ENCODE measurements at places on chromosomes 7 and 10.

GRCh38 chr10:122234416-122234815 lies 36.7 kb upstream of the BTBD16 start:
- no peak for DNase-seq

GRCh38 chr7:137221467-137221866 lies 122.1 kb downstream of the PTN start:
- DNase-seq, result no peak

GRCh38 chr7:48130658-48131108 lies 40.6 kb upstream of the ABCA13 start:
- no peak for DNase-seq

DNA sequence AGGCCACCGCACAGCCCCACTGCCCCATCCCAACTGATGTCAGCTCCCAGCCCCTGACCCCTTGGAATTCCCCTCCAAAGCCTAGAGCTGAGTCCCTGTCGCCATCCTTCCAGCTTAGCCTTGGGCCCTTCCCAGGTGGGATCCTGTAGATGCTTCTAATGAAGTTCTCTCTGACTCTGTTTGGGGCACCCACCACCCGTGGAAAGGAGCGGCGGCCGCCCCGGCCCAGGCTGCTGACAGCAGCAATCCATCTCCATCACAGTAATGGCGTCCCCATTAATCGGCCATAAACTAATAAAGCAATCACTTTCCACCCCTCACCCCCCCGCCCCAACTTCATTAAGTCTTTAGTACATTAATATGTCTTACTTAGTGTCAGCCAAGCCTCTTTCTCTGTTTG lies 25.6 kb downstream of the KAZALD1 start:
- DNase-seq, result no peak

- no peak for DNase-seq
Measured at GRCh38 chr7:117685795-117686194, 187.4 kb downstream of the CTTNBP2 start.

DNA sequence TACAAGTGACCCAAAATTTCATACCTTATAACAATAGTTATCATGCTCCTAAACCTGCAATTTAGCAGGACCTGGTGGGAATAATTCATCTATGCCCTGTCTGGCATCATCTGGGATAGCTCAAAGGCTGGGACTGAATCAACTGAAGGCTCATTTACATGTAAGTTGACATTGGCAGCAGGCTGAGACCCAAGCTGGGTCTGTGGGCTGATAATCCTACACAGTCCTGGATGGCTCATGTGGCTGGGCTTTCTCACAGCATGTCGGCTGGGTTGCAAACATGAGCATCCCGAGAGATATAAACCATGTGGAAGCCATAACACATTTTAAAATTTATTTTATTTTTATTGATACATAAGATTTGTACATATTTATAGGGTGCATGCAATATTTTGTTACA lies 19.5 kb upstream of the ABCB5 start:
- no peak for DNase-seq

GRCh38 chr10:80075781-80076180 lies 2.7 kb upstream of the TMEM254 start:
- DNase-seq, result no peak

GRCh38 chr7:134724606-134725005 lies 54.8 kb upstream of the CALD1 start:
- DNase-seq, result no peak

- DNase-seq, result no peak
Measured at GRCh38 chr7:158549616-158550393, 37.8 kb downstream of the PTPRN2 start.

DNA sequence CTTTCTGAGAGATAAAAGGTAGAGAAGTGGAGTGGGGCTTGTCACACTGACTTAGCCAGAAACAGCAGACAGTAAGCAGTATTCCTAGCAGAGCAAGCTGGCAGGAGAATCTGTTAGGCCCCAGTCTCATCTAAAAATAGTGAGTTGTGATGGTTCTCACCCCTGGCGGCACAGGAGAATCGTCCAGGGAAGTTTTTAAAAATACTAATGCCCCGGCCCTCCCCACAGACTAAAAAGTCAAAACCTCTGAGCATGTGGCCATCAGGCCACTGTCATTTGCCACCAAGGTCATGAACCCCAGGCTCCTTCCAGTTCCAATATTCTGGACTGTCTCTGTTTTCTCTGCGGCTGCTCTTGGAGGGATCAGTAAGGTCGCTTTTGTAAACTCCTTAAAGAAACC lies 34.0 kb downstream of the LYZL1 start:
- DNase-seq, result no peak

DNA sequence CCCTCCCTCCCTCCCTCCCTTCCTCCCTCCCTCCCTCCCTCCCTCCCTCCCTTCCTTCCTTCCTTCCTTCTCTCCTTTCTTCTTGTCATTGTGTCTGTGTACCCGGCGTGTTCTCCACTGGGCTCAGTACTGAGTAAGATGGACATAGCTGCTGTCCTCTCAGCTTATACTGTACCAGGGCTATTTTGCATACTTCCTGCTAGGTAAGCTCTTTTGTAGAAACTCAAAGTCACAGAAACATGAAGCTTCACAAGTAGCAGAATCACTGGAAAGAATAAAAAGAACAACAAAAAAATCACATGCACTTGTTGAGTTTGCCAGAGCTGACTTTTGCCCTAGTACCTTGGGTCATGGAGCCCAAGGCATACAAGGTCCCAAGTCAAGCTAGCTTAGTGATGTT lies 125.7 kb downstream of the PLPP4 start:
- DNase-seq, result no peak

DNA sequence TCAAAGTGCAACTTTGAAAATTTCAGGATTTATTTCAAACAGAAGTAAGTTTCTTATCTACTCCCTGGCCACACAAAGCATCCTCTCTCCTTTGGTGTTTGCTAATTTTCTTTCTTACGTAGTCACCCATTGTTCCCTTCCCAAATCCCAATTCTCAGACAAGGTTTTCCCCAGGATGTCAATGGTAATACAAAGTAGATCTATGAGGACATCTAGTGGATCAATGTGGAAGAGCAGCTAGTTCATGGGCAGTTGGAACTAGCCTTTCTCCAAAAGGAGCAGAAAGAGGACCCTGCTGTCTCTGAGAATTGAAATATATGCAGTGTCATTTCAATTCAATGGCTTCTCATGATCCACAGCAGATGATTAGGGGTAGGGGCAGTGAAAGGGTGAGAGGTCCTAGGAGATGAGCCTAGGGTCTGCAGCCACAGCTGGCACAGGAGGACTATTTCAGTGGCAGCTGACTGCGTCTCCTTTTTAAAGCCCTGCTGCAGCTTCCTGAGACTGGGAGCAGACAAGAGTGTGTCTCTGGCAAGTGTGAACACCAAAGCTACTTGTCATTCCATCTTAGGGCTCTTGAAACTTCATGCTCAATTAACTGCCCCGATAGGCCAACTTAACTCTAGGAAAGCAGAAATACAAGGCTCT lies 632.6 kb downstream of the KCNMA1 start:
- peak; percentile 23 for DNase-seq

GRCh38 chr7:55527307-55527706 lies 45.0 kb downstream of the VOPP1 start:
- no peak for DNase-seq

GRCh38 chr7:141572175-141572574 lies 21.0 kb downstream of the AGK start:
- no peak for DNase-seq

DNA sequence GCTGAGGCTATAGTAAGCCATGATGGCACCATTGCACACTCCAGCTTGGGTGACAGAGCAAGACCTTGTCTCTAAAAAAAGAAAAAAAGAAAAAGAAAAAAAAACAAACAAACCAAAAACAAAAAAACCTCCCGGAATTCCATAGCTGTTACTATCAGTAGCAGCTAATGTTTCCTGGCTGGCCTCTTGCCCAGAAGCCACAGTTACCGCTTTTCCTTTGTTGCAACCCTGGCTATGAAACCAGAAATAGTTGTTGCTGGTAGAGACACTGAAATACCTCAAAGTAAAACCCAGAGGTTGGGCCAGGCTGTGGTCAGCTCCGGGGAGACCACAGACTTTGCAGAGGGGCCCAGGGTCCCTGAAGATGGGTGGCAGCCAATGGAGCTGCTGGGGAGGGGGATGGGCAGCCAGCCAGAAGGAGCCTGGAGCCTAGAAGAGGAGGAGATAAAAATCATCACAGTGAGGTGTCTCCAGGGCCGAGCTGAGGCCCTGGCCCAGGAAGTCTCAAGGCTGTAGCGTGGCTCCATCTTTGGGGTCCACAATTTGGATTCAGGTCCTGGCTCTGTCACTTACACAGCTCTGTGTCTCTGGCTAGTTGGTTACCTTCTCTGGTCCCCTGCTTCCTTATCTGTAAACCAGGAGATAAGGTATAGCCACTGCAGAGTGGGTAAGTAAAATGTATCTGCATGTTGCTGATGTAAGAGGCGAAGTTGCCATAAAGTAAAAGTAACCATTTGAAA lies 3.4 kb upstream of the CHST12 start:
- DNase-seq, result peak; percentile 37

- DNase-seq, result no peak
Measured at GRCh38 chr7:148967602-148968001, 60.7 kb downstream of the PDIA4 start.

GRCh38 chr10:114301951-114302710 lies 63.1 kb downstream of the VWA2 start:
- DNase-seq, result no peak

GRCh38 chr10:82643601-82644000 lies 768.6 kb downstream of the NRG3 start:
- DNase-seq, result no peak

DNA sequence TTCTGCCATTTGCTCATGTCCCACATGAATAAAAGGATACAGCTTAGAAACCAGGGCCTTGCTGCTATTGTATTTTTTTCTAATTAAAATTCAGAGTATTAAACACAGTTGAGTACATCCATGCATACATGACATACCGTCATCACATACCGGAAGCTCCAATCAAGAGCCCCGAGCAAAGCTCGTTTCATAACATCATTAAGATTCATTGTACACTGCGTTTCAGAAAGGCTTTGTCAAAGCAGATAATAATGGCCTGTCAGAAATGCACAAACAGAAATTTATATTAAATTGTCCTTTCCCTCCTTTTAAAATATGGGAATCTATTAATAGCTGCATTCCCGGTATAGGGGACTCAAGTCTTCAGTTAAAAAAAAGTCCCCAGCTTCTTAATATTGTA lies 103.4 kb downstream of the PRTFDC1 start:
- DNase-seq, result no peak

- DNase-seq, result no peak
Measured at GRCh38 chr10:100736144-100736808, 9.1 kb upstream of the PAX2 start.
